ENCODE measurements at places on chromosomes 16 and 17.

DNA sequence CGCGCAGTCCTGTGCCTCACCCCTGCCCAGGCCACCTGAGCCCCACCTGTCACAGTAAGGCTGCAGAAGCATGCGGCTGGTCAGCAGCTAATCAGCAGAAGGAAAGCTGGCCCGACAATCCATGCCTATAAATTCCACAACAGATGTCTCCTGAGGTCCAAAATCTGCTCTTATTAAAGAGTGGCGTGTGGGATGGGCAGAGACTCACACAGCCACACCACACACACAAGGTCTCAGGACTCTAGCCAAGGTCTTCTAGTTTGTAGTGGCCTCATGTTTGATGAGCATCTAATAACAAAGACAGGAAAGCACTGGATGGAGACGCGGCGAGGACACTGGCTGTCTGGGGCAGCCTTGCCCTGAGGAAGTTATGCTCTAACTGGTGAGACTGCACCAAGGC, 55.9 kb downstream of the ANKRD11 start:
- no peak for DNase-seq

DNA sequence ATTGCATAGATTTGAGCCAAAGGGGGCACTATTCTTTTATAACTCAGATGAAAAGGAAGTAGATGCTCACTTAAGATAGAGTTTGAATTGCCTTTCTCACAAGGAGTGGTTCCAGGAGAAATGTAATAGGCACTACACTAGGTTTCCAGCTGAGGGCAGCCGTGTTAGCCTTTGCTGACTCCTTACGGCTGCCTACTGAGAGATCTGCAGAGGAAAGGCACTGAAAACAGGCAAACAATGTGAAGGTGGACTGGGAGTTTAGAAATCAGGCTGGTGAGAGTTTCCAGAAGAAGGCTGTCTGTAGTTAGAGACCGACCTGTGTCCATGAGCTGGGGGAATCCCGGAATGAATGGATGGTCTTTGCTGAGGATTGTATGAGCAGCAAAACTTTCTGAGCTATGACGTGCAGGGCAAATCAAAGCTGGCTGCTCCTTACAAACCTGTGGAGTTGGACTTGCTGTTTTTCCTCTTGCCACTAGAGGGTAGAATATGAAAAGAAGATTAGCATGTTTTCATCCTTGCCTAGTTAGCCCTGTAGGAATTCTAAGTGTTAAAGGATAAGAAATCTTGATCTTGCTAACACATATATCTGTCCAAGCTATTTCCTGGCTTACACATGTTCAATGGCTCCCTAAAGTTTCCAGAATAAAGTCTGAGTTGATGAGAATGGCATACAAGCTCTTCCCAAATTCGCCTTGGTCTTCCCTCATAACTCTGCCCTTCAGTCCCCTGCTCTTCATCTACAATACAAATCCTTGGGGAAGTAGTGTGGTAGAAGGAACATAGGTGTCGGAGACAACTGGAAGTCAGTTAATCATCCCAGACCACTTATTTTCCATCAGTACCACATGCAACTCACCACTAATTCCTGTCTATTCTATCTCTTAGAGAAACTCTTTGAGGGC, 20.1 kb upstream of the TAOK1 start:
- DNase-seq: peak; percentile 38

DNA sequence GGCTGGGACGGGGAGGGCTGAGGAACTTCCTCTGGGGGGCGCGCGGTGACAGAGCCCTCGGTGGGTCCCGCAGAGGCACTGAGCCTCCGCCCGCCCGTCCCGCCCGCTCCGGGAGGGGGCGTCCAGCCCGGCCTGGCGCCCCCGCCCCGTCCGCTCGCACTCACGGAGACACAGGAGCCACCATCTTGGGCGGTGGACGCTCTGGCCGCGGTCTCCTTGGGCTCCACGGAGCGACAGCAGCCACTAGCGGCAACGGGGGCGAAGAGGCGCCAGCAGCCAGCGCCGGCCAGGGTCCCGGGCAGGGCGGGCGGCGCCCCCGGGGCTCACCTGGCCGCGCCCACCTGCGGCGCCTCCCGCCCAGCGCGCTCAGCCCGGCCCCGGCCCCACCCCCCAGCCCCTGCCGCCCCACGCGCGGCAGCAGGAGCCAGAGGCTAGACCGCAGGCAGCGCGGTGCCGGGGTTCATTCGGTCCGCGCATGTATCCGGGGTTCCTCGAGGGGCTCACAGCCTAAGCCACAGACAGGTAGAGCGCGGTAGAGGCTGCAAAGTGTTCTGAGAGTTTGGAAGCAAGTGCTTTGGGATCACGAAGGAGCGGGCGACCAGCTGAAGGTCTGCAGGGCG, at the start of gene C17orf113:
Gene C17orf113 (minus strand): TSS at position 209 of the 620 bp plus-strand sequence. CDS start 7,225 bp downstream, outside the sequence.
- peak; percentile 36 for DNase-seq

DNA sequence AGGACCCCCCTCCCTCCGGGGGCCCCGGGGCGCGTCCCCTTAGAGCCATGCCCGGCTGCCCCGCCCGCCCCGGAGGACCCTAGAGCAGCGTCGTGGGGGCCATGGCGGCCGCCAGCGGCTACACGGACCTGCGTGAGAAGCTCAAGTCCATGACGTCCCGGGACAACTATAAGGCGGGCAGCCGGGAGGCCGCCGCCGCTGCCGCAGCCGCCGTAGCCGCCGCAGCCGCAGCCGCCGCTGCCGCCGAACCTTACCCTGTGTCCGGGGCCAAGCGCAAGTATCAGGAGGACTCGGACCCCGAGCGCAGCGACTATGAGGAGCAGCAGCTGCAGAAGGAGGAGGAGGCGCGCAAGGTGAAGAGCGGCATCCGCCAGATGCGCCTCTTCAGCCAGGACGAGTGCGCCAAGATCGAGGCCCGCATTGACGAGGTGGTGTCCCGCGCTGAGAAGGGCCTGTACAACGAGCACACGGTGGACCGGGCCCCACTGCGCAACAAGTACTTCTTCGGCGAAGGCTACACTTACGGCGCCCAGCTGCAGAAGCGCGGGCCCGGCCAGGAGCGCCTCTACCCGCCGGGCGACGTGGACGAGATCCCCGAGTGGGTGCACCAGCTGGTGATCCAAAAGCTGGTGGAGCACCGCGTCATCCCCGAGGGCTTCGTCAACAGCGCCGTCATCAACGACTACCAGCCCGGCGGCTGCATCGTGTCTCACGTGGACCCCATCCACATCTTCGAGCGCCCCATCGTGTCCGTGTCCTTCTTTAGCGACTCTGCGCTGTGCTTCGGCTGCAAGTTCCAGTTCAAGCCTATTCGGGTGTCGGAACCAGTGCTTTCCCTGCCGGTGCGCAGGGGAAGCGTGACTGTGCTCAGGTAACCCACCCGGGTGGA, 759 bp downstream of the ALKBH5 start:
- DNase-seq: peak; percentile 74

- DNase-seq: no peak
These were observed 487 bp downstream of the TSR1 start for GRCh38 chr17:2335726-2336214.

DNA sequence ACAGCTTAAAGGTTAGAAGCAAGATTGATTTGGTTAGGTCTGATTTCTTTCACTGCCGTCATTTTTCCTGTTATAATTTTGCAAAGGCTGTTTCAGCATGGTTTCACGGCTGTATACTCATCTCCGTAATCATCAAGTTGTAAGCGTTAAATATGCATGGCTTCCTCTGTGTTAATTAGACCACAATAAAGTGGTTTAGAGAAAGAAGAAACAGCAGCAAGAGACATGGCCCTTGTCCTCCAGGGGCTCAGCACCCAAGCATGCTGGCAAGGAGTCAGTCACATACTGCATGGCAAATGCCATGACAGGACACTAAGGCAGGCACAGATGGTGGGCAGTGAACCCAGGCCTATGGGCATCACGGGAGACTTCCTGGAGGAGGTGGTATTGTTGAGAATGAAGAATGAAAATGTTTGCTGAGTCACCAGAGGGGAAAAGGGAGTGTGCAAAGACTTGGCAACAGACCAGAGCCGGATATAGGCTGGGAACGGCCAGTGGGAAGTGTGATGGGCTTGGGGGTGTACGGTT, 61.4 kb upstream of the PLCG2 start:
- DNase-seq: no peak

DNA sequence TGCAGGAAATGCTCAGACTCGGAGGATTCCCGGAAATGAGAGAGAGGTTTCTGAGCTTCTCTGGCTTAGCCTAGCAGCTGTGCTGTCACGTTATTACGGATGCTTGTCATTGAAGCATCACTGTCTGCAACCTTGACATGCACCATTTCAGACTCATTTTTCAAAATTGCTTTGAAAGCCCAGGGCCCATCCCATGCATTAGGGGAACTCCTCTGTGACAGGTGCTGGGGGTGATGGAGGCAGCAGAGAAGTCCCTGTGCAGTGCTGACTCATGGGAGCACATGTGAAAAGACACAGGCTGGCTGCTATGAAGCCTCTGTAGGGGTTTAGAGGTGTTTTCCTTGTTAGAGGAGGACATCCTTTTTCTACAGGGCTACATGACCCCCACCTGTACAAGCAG, 214.0 kb upstream of the MPHOSPH6 start:
- no peak for DNase-seq

GRCh38 chr17:31591924-31592323, 200.4 kb downstream of the RAB11FIP4 start:
- DNase-seq: no peak

GRCh38 chr17:17892731-17893130, 55.9 kb upstream of the SREBF1 start:
- DNase-seq: no peak

GRCh38 chr17:31144428-31144827, 49.7 kb downstream of the NF1 start:
- no peak for DNase-seq

GRCh38 chr16:49340466-49340865, 33.1 kb upstream of the C16orf78 start:
- DNase-seq: no peak

GRCh38 chr16:2950773-2951172, 13.3 kb upstream of the KREMEN2 start:
- no peak for DNase-seq

DNA sequence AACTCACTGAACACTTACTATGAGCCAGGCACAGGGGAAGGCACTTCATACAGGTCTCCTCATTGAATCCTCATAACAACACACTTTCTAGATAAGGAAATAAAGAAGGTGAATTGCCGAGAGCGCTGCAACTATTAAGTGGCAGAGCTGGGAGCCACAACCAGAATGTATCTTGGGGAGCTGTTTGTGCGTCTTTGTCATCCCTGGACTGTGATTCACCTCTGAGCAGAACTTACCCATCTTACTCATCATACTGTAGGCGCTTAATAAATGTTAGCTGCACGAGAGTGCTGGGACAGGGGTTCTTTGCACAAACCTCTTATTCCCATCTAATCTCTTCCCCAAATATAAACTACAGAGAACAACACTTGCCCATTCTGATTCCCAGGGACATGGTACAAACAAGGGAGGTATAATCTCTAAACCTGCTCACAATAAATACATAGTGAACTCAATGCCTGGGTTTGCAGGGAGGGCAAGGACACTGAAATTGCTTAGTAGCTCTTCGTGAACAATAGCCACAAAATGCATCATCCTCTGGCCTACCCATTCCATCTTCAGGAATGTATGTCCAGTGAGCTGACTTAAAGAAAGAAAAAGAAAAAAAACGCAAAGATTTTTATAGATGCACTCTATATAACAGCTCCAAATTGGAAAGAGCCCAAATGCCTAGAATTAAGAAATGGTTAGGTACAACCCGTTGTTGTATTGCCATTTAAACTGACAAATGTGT, 43.0 kb downstream of the MYO18A start:
- DNase-seq: peak; percentile 50

DNA sequence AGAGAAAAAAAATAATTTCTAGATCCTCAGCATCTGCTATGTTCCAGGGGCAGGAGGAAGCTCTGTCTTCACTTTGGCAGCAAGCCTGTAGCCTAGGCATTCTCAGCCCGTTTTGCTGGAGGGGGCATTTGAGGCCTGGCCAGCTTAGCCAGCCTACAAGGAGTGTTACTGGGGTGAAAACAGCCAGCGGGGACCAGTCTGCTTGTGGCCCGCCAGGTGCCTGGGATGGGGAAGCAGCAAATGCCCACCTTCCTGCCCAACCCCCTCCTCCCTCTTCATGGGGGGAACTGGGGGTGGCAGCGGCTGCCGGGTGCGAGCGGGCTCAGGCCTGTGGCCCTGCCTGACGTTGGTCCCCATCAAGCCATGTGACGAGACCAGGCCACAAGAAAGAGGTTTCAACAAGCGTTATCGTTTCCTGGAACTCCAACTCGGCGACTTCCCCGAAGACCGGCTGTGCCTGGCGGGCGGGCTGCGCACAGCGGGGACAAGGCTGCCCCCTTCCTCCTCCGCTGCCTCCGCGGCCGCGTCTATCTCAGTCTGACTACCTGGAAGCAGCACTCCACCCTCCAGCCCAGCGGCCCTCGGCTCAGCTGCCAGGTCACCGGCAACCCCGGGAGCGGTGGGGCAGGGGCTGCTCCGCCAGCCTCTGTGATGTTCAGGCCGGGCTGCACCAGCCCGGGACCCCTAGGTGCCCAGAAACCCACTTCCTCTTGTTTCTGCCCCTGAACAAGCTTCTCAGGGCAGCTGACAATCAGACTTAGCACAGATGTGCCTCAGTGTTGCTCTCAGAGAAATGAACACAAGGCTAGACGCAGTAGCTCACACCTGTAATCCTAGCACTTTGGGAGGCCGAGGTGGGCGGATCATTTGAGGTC, 22.9 kb downstream of the SOCS1 start:
- peak; percentile 89 for DNase-seq

Data from activated naive CD4-positive, alpha-beta T cell treated with anti-CD3 and anti-CD28 coated beads, Interleukin-2, amount 50 U/mL, for 72 hours (primary cell).